GM03348 (cell line): ENCODE measurements at places on chromosomes 13 and 19.

DNA sequence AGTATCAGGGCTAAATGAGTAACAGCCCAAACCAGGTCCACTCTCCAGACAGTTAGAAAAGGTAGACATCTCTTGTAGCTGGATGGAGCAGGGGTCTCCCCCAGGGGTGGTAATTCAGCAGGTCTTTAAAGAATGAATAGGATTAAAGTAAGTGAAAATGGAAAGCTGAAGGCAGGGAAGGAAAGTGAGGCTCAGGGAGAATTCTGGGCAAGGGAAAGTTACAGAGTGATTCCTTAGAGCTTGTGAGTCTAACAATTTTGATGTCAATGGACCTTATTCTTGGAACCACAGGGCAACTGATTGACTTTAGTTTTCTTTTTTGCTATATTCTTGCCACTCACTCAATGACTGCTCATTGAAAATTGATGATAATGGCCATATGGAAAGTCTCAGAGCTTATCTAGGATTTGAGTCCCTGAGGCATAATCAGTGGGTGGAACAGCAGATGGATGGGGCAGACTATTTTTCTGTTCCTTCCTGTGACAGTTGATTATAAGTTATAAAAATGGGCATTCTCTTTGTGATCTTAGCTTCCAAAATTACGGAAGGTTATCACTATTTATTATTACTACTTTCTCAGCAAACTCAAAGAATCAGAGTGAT, 76.9 kb downstream of the LRCH1 start:
- DNase-seq: no peak

GRCh38 chr13:85241060-85241459, 558.2 kb downstream of the SLITRK6 start:
- no peak for DNase-seq

- peak; percentile 79 for DNase-seq
Observed at GRCh38 chr19:46080561-46080960, 39.8 kb upstream of the IGFL4 start.

DNA sequence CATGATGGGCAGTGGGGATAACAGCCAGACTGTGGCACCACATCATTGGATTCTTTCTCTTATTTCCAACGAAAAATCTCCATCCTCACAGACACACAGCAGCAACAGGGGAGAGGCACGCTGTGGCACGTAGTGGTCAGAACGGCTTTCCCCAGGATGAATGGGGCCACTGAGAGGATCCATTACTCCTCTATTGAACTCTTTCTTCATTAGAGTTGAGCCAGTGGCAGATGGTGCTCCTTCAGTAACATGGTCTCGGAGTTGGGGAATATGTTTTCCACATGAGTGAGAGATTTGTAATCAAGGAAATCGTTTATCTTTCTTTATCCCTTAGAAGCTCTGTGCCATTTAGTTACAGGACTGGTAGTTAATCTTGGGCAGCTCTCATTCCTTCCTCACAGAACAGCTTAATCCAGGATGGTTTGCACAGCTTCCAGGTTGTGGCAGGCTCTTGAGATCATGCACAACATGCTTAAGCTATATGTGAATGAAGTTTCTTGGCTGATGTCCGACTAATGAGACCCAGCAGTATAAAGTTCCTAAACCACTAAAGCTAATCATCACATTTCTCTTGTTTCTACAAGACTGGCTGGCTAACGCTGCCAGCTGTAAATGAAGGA, 180.5 kb upstream of the SLC10A2 start:
- no peak for DNase-seq

DNA sequence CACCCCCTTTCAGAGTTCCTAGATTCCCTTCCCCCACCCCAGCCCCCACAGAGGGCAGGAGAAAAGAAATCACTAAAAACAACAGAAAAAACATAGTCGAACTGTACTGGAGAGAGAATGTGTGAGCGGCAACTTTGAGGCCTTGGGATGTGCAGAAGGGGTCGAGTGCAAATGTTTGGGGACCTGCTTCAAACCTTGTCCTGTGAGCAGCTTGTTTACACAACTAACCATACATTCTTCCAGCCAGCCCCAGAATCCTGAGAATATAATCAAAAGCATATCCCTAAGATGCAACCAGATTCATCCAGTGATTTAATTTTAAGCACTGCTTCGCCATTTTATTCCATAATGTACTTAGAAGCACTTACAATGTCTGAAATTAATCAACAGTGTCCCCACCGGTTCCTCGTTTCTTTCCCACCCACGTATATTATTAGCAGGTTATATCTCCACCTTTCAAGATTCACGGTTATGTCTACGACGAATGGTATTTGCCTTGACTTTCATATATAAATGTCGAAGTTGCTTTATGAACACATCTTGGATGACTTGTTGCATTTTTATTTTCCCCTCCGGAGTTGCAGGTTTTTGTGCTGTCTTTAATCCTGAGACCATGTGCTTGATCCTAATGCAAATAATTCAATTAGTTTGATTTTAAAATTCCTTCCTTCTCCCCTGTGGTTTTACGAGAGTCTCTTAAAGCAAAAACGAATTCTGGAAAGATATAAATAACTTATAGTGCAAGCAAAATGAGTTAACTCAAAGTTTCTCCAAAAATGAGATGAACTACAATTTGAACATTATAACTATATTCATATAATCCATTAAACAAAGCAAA, 107.6 kb downstream of the ZIC5 start:
- DNase-seq: no peak

- DNase-seq: no peak
Observed at GRCh38 chr13:113793718-113794085, 34.7 kb downstream of the TMEM255B start.

- DNase-seq: no peak
Observed at GRCh38 chr19:31543456-31543855, 194.2 kb upstream of the TSHZ3 start.
